Sigmoid colon (tissue), 7 donors: ENCODE measurements at places on chromosomes 7 and 10.

- H3K27ac ChIP-seq, result no peak overlapping the region
- peak; percentile 38 for DNase-seq
- H3K4me1 ChIP-seq, result peaks cover 14% of the 10 kb centered on the region
- H3K36me3 ChIP-seq, result no peaks in the 10 kb centered on the region
- peak overlapping the region; percentile 20 for H3K4me3 ChIP-seq
- H3K27me3 ChIP-seq, result peaks cover 24% of the 10 kb centered on the region
Measured at GRCh38 chr10:86261941-86262687, 104.5 kb downstream of the GRID1 start.

- H3K27ac ChIP-seq, result no peak overlapping the region
- H3K4me3 ChIP-seq, result no peak overlapping the region
- DNase-seq, result peak; percentile 55
- no peaks in the 10 kb centered on the region for H3K36me3 ChIP-seq
- H3K4me1 ChIP-seq, result peaks cover 27% of the 10 kb centered on the region
Measured at GRCh38 chr10:531541-531940, 157.9 kb downstream of the DIP2C start.

DNA sequence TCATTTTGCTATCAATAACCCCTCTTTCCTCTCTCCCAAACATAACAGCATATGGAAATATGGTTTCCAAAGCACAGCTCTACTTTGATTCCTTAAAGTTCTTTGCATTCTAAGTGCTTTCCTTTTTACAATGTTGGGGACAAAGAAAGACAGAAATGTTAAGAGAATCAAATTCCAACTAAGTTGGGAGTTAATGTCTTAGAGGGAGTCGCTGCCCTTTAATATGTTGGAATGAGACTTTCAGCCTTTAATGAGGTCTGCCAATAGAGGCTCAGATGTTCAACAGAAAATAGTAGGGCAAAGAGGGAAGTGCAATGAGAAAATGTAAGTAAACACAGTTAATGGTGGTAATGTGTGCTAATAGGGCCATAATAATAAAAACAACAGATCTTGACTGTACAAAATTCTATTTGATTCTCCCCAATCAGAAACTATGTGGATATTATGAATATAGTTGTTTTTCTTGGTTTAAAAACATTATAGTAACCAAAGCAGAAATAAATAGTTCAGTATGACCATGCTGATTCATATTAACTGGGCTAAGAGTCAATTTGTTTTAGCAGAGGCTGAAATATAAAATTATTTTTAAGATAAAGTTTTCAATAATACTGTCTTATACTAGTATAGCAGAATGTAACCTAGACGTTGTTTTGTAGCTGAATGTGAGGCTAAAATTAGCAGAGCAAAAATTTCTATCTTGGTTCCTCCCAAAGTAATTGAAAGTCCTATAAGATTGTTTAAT is 10.3 kb downstream of the HYCC1 start:
- H3K4me3 ChIP-seq, result no peak overlapping the region
- peak overlapping the region; percentile 32 for H3K27ac ChIP-seq
- no peaks in the 10 kb centered on the region for H3K27me3 ChIP-seq
- no peaks in the 10 kb centered on the region for H3K36me3 ChIP-seq
- DNase-seq, result no peak

DNA sequence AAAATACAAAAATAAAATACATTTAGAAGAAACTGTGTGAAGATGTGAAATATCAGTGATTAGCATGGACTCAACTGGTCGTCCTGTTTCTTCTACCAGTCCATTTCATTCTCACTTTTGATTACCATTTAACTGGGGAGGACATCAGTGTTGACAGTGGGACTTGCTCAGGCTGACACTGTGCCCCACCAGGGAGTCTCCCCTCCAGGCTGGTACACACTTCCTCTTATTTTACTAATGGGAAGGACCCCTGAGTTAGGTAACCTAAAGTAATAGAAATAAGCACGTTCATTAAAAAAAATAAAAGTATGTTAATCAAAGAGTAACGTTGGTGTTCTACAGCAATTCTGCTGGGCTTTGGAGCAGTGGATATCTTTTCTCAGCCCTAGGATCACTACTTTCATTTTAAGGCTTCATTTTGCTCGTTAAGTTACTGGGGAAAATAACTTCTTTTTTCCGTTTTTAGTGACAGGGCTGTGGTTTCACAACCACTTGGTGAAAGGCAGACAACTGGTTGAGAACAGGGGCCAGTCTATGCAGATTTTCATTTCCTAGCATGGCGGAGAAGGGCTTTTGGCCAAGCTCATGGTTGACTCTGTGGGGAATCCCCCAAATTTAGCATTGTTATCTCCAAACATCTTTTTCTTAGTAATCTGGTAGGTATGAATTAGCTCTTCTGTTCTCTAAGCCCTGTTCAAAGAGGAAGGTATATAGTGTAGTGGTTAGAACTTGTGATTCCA is 2.1 kb downstream of the SNX10 start:
- no peak overlapping the region for H3K27ac ChIP-seq
- H3K4me3 ChIP-seq, result no peak overlapping the region
- H3K4me1 ChIP-seq, result peaks cover 9% of the 10 kb centered on the region
- no peak for DNase-seq

- H3K4me3 ChIP-seq, result no peak overlapping the region
- no peak overlapping the region for H3K27ac ChIP-seq
- H3K36me3 ChIP-seq, result no peaks in the 10 kb centered on the region
Measured at GRCh38 chr7:11760372-11760771, 71.6 kb downstream of the THSD7A start.

DNA sequence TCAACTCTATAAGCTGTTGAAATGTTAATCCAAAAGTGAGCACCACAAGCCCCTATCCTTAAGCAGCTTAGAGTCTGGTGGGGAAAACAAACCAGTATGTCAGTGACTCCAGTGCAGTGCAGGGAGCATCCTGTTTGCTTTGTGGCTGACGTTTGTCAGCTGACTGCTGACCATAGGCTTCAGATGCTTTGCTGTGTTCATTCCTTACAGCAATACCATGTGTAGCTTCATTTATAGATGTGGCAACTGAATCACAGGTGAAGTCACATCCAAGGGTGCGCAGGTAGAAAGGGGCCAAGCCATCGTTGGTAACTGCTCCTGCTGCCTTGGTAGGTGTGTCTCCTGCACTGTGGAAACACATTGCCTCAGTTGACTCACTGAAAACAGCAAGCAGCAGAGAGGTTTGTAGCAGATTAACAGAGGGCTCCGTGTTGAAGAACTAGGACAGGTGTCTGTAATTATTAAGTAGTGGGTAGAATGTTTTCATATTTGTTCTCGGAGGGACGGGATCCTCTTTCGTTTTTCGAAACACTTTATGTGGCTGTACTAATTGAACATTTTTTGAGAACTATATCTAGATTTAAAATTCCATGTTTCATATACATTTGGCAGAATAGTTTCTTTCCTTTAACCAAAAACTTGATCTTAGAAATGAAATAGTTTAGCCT is 2.0 kb downstream of the INSIG1 start:
- no peak for DNase-seq
- H3K27me3 ChIP-seq, result no peaks in the 10 kb centered on the region
- H3K4me1 ChIP-seq, result no peaks in the 10 kb centered on the region

- no peak for DNase-seq
- peaks cover 15% of the 10 kb centered on the region for H3K4me1 ChIP-seq
- no peak overlapping the region for H3K27ac ChIP-seq
- no peaks in the 10 kb centered on the region for H3K36me3 ChIP-seq
- H3K27me3 ChIP-seq, result no peaks in the 10 kb centered on the region
Measured at GRCh38 chr10:27774831-27775230, 29.2 kb upstream of the MKX start.

GRCh38 chr10:44843484-44843883 is 67.7 kb upstream of the TMEM72 start:
- no peaks in the 10 kb centered on the region for H3K4me1 ChIP-seq
- no peak for DNase-seq
- H3K36me3 ChIP-seq, result no peaks in the 10 kb centered on the region
- no peaks in the 10 kb centered on the region for H3K27me3 ChIP-seq
- H3K4me3 ChIP-seq, result no peak overlapping the region
- H3K27ac ChIP-seq, result no peak overlapping the region
